Stimulated activated CD4-positive, alpha-beta T cell treated with anti-CD3 and anti-CD28 coated beads, Interleukin-1b, Interleukin-23, amount 100 ng/mL, for 24 hours (primary cell): ENCODE measurements at places on chromosomes 6 and 20.

- no peak for DNase-seq
Measured at GRCh38 chr20:1212023-1212422, 8.8 kb downstream of the C20orf202 start.

DNA sequence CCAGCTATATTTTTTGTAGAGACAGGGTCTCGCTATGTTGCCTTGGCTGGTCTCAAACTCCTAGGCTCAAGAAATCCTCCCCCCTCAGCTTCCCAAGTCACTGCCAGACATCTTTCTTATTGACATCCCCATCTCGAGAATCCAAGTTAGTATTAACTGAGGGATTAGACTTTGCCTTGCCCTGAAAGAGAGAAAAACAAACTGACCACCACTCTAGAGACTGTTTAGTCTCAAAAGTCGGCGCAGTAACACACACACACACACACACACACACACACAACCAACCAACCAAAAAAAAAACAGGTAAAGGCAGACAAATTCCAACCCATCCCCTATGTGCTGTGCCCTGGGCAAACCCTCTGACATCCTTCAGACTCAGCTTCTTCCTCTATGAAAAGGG is 27.2 kb upstream of the PNPLA1 start:
- DNase-seq: no peak

GRCh38 chr6:108113557-108114519 is 39.3 kb upstream of the OSTM1 start:
- DNase-seq: no peak

DNA sequence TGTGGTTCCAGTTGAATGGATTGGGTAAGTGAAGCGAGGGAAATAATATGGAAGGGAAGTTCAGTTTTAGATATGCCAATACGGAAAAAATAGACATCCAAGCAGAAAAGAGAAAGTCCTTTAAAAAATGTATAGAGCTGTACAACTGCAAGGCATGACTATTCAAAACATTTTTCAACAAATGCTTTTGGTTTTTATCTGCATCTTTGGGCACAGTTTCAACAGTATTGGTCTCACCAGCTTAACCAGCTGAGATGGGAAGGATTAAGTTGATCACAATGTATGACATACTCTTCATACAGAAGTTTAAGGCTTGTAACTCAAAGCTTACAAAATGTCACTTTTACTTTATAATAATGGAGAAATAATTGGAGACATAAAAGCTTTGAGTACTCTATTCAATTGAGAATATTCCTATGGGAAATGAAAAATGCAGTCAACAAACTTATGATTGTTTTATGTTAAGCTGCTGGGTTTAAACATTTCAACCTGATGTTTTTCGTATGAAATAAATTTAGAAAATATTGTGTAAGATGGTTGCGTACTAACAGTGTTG is 16.3 kb upstream of the UTRN start:
- no peak for DNase-seq

- no peak for DNase-seq
Measured at GRCh38 chr6:142376115-142376514, 74.3 kb downstream of the ADGRG6 start.

DNA sequence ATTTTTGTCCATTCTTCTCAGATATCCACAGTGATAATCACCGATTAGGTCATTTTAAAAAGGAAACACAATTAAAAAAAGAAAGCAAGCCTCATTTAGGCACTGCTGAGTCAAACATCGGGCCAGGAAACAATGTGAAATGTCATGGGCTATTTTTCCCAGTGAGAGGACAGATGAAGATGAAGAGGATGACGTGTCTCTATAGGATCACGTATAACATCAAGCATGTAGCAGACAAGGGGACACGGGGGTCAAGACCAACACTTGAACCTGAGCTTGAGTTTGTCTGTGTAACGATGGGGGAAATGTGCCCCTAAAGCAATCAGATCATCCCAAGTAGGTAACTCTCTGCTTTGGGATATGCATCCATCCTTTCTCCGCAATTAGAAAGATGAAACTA is 553.2 kb downstream of the CD83 start:
- no peak for DNase-seq
